ENCODE measurements at places on chromosomes 1 and 21. TPM values are rescaled to one million over a fixed set of nuclear protein-coding genes. Genes with fewer than 3 reads are reported as not detected.
A peak's percentile ranks its signal among the peaks of the same experiment; 100 is the strongest.

GRCh38 chr1:44413740-44414139 lies 8.7 kb downstream of the RNF220 start:
- no peak for DNase-seq

Gene CCDC27
- 0.24 TPM for polyA plus RNA-seq

GRCh38 chr1:171017426-171017825 lies 73.3 kb upstream of the FMO3 start:
- DNase-seq, result no peak

DNA sequence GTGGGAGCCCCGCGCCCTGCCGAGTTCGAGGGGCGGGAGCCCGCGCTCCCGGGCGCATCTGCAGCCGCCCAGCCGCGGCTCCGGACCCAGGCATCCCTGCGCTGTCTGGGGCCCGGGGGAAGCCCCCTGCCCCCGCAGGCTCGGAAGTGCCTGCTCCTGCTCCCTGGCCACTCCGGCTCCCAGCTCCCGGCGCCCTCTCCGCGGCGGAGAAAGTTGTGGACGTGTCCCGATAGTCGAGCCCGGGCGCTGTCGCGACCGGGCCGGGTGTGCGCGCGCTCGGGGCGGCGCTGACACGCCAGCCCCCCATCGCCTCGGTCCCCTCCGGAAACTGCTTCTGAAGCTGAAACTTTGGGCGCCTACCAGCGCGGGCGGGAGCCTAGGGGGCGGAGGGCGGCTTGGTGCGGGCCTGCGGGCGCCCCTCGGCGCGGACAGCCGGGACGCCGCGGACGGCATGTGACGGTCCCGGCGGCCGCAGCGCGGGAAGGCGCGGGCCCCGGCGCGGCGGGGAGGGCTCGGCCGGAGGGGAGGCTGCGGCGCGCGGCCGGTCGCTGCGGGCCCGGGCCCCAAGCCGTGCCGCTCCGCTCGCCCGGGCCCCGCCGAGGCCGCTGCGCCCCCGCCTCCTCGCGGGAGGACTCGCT lies 515 bp downstream of the MAN1C1 start:
- DNase-seq, result no peak

DNA sequence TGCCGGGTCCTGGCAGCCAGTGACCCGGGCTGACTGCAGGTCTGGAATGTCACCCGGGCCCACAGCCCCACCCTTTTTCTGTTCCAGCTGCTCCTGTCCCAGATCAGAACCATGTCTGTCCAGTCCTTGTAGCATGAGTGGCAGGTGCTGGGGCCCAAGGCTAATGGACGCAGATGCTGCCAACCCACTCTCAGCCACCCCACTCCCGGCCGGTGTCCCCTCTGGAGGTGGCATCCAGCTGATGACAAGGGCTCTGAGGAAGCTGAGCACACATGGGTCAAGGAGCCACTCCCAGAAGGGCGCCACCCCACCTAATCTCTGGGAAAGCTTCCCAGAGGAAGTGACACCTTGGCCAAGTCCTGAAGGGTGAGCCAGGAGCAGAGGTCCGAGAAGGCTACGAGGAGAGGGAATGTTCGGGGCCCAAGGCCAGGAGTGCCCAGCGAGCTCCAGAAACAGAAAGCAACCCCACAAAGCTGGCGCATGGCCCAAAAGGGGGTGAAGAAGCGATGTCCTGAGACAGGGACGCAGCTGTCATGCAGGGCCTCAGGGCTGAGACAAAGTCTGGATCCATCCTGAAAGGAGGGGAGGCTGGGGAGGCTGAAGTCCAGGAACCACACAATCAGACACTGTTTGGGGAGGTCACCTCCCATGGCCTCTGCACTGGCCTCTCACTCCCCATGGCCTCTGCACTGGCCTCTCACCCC lies 39.5 kb downstream of the ACOT7 start:
- peak; percentile 69 for DNase-seq

GRCh38 chr1:172883844-172884243 lies 166.9 kb downstream of the TNFSF18 start:
- DNase-seq, result no peak

Measured in left lung (tissue), 14 donors.